Right atrium auricular region (tissue), 2 donors: ENCODE measurements at places on chromosomes 12 and 14. TPM values are rescaled to one million over a fixed set of nuclear protein-coding genes. Genes with fewer than 3 reads are reported as not detected.

- H3K36me3 ChIP-seq = no peaks in the 10 kb centered on the region
- peak overlapping the region; percentile 53 for H3K4me3 ChIP-seq
- no peak overlapping the region for H3K27ac ChIP-seq
- H3K27me3 ChIP-seq = no peaks in the 10 kb centered on the region
- peaks cover 47% of the 10 kb centered on the region for H3K4me1 ChIP-seq
- peak; percentile 61 for DNase-seq
Measured at GRCh38 chr14:77124345-77125280, 17.0 kb downstream of the ZDHHC22 start.

GRCh38 chr14:105737504-105738246, 211.3 kb downstream of the TMEM121 start:
- H3K27ac ChIP-seq = no peak overlapping the region
- DNase-seq = no peak
- H3K27me3 ChIP-seq = no peaks in the 10 kb centered on the region

Gene CPSF6
- total RNA-seq = 21.0 TPM

- H3K27ac ChIP-seq = no peak overlapping the region
- no peak overlapping the region for H3K4me3 ChIP-seq
- no peaks in the 10 kb centered on the region for H3K36me3 ChIP-seq
- DNase-seq = no peak
Measured at GRCh38 chr14:93375673-93376156, 28.7 kb downstream of the COX8C start.

GRCh38 chr14:52400846-52401245, 86.7 kb downstream of the PTGER2 start:
- no peak for DNase-seq
- no peaks in the 10 kb centered on the region for H3K36me3 ChIP-seq
- H3K27ac ChIP-seq = no peak overlapping the region
- H3K4me1 ChIP-seq = no peaks in the 10 kb centered on the region
- no peaks in the 10 kb centered on the region for H3K27me3 ChIP-seq
